ENCODE measurements at places on chromosomes 11 and 22. TPM values are rescaled to one million over a fixed set of nuclear protein-coding genes. Genes with fewer than 3 reads are reported as not detected.

DNA sequence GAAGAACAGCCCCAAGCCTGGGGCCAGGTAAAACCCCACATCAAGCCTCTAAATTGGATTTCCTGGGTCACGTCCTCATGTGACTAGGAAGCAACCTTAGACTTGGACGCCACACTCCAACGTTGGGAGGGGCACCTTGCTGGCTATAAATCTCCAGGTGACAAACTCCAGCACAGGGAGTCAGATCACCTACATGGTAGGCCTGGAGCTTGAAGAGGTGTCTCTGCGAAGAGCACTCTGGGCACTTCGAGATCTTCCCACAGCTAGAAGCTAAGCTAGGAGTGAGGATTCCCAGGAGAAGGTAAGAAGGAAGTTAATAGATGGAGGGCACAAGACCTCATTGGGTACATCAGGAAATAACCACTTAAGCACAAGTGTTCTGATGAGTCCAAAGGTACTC, 77.1 kb upstream of the GNAZ start:
- no peak for DNase-seq

DNA sequence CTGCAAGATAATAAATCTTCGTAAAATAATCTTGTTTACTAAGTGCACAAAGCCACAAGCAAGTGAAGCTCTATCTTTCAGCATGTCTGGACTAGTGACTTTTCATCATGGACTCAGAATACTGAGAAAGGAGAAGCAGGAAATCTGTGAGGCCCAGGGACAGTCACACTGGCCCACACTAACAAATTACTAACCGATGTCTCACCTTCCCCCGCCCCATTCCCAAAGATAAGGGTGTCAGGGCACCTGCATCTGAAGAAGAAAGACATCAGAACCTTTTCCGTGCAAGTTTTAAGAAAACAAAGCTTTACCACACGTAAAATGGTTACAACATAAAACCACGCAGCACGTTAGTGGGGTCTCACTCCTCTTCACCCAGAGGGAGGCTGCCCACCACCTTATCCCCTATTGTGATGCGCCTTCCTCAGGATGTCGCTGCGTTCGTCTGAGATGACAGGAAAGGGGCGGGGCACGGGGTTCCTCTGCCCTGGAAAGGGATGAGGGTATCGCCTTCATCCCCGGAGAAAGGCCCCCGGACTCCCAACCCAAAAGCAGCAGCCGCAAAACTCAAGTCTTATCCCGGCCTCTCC, 616 bp downstream of the BTBD10 start:
- peak; percentile 79 for DNase-seq

Gene NAV2
- 12.3 TPM for total RNA-seq

GRCh38 chr11:46987183-46987582, 50.6 kb downstream of the CSTPP1 start:
- peak; percentile 14 for DNase-seq

Gene WT1
- 0.10 TPM for total RNA-seq

Gene RBX1
- 64.5 TPM for total RNA-seq

- no peak for DNase-seq
These were observed 21.4 kb downstream of the CREB3L1 start for GRCh38 chr11:46298699-46299433.

DNA sequence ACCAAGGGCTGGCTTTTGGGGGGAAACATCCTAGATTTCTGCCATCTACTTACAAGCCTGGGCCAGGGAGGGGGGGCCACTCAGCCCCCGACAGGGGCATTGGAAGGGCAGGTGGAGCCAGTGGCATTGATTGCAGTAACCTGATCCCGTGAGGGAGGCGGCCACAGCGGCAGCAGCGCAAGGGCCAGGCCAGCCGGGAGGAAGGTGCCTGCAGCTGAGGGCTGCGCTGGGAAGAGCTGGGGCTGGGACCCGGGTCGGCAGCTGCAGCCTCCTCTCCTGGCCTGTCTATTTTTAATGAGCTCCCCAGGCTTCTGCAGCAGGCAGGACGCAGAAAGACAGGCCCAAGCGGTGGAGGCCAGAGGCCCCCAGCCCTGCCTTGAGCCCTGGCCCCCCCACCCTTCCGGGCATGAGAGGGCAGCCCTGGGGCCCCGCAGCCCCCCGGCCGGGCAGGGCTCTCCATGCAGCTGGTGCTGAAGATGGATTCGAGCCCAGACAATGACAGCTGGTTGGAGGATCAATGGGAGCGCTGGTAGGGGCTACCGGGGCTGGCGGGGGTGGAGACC, 10.6 kb downstream of the FREY1 start:
- peak; percentile 94 for DNase-seq

Gene EIF4ENIF1
- total RNA-seq: 13.2 TPM
